Pancreas (tissue), 10 donors: ENCODE measurements at places on chromosomes 4 and X.

DNA sequence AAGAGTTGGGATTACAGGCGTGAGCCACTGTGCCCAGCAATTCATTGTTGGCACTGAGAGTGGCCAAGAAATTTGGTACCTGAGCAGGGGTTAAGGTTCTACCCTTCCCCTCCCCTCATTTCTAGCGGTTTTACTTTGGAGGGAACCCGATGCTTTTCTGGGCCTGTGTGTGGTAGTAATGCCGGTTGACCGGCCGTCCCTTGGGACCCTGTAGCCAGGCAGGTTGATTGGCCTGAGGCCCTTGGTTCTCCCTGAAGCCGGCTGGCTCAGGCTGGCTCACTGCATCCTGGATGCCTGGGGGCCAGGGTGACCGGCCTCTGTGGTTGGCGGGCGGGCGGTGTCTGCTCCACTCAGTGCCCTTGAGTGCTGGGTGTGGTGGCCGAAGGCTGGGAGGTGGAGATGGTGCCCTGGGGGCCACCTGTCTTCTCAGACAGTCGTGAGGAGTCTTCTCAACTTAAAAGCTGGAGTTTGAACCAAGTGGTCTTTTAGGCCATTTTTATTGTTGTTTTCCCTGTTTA, 45.6 kb downstream of the RGS12 start:
- DNase-seq = no peak

- DNase-seq = no peak
Observed at GRCh38 chrX:16155581-16156096, 11.6 kb upstream of the MAGEB17 start.

DNA sequence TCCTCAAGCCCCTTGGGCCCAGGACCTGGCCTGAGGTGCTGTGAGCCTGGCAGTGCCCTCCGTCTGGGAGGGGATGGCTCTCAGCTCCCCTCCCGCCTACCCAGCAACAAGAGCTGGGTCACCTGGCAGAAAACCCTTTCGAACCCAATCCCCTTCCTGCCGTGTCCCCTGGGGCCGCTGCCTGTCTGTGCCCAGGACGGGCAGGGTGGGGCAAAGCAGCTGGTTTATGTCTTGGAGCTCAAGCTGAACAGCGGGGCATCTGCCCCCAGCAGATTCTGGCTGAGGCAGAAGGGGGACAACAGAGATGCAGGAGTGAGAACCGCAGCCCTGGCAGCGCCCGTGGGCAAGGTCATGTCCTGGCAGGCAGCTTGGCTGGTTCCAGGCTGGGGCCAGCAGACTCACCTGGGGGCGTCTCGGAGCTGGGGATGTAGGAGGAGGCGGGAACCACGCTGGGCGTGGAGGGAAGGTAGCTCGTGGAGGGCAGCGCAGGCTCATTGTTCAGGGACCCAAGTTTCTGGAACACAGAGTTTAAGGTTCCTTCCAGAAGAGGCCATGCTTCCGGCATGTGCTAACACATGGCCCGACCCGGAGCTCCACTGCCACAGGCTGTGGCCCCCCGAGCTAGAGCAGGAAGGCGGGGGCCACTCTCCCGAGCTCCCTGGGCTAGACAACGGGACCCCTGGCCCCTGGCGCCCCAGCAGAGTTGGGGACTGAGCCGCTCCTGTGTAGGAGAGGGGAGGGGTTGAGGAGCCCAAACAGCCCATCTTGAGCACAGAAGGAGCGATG, 24.2 kb downstream of the NELFA start:
- DNase-seq = no peak

DNA sequence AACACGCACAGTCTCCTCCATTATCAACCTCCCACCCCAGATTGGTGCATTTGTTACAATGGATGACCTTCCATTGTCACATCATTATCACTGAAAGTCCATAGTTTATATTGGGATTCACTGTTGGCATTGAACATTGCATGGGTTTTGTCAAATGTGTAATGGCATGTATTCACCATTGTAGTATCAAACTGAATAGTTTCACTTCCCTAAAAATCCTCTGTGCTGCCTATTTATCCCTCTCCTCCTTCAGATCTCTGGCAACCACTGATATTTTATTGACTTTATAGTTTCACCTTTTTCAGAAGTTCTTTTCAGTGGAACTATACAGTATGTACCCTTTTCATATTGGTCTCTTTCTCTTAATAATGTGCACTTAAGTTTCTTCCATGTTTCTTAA, 1565.4 kb downstream of the PCDH18 start:
- DNase-seq = no peak

DNA sequence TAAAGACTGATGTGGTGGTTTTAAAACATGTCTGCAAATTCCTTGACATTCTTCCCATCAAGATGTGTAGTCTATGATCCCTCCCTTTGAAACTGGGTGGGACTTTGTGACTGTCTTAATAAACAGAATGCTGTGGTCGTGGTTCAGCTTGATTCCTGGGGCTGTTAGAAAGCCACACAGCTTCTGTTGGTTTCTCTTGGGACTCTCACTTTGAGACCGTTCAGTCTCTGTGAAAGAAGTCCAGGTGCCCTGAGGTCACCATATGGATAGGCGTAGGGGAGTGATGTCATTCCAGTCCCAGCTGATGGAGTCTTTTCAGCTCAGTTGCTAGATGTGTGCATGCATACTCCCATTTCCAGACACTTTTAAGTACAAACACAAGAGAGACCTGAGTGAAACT, 216.6 kb downstream of the KDR start:
- DNase-seq = no peak

DNA sequence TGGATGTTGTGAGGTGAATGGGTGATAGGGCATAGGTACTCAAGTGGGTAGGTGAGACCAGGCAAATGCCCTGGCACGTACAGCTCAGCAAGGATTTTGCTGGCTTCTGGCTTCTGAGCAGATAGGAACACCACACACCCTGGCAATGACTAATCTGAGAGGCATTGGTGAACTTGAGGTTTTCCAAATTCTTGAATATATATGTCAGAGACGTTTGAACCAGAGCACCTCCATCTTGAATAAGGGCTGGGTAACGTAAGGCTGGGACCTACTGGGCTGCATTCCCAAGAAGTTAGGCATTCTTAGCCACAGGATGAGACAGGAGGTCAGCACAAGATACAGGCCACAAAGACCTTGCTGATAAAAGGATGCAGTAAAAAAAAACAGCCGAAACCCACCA, 204.5 kb downstream of the NLGN4X start:
- no peak for DNase-seq

DNA sequence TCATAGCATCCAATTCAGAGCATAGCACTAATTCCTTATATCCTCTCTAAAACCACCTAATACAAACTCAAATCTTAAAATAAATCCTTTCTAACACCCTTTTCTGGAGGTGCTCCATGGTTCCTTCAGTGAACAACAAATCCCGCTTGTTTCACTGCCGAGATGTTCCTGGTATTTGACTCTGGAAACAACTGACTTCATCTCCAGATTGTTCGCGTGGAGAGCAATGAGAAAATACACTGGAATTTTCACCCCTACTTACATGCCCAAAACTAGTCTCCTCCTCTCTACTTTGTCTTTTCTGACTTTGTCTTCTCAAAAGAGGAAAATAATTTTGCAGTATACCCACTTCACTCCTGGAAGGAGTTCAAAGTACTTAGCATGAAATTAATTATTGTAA, 129.0 kb downstream of the PLS3 start:
- DNase-seq = no peak

GRCh38 chr4:111388561-111388960, 756.7 kb upstream of the FAM241A start:
- no peak for DNase-seq

GRCh38 chr4:102639598-102639997, 121.2 kb downstream of the MANBA start:
- DNase-seq = no peak

DNA sequence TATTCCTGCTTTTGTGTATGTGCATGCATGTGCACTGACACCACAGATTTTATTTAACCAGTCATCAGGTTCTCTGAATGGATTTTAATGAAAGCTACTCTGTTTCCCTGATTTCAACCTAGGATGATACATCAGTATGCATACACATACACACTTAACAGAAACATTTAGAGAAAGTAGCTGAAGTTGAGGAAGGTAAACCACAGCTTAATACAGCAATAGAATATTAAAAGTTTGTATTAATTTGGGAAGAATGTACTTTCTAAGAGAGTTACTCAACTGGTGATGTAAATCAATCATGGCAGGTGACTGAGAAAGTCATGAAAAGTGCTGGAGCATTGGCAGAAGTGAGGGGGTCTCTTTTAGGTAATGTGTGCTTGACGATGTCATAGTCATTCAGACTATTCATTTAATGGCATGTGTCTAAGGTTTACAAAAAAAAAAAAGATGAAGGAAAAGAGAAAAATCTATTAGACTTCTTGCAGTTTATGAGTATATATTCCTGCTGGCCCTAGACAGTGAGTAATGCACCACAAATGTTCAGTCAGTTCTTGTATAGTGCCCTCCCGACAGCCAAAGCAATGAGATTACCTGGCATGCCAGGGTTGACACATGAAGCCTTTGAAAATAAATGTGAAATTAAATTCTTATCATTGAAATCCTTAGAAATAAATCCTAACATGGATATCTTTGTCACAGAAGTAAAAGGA, 187.6 kb downstream of the RAPGEF2 start:
- no peak for DNase-seq

GRCh38 chrX:7586126-7586525, 256.8 kb upstream of the VCX start:
- DNase-seq = no peak
